ENCODE measurements at places on chromosomes 4 and X.

- no peak for DNase-seq
Measured at GRCh38 chr4:110474481-110474880, 1.5 kb upstream of the ENPEP start.

- DNase-seq: no peak
Measured at GRCh38 chr4:179595671-179596410, 2153.6 kb upstream of the AGA start.

DNA sequence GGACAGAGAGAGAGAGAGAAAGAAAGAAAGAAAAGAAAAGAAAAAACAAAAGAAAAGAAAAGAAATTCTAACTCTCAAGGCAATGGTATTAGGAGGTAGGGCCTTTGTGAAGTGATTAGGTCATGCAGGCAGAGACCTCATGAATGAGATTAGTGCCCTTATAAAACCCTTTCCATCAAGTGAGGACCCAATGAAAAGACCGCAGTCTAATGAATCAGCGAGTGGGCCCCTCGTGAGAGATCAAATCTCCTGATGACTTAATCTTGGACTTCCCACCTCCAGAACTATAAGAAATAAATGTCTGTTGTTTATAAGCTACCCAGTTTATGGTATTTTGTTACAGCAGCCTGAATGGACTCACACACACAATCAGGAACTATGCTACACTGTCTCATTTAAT lies 16.9 kb downstream of the AASDH start:
- no peak for DNase-seq

- DNase-seq: peak; percentile 33
Measured at GRCh38 chr4:69075061-69075792, 21.0 kb upstream of the UGT2B7 start.

Data from HepG2 (cell line).